T1000 (cell line): ENCODE measurements at places on chromosomes 3 and 15.

DNA sequence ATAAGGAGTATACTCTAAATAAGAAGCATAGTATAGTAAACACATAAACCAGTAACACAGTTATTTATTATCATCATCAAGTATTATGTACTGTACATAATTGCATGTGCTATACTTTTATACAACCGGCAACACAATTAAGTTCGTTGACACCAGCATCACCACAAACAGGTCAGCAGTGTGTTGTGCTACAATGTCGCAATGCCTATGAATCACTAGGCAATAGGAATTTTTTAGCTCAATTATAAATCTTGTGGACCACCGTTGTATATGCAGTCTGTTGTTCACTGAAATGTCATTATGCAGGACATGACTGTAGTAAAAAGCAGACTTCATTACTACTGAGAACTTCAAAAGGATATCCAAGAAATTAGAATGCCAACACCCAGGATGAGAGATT lies 177.0 kb downstream of the PDCD6IP start:
- DNase-seq: no peak

DNA sequence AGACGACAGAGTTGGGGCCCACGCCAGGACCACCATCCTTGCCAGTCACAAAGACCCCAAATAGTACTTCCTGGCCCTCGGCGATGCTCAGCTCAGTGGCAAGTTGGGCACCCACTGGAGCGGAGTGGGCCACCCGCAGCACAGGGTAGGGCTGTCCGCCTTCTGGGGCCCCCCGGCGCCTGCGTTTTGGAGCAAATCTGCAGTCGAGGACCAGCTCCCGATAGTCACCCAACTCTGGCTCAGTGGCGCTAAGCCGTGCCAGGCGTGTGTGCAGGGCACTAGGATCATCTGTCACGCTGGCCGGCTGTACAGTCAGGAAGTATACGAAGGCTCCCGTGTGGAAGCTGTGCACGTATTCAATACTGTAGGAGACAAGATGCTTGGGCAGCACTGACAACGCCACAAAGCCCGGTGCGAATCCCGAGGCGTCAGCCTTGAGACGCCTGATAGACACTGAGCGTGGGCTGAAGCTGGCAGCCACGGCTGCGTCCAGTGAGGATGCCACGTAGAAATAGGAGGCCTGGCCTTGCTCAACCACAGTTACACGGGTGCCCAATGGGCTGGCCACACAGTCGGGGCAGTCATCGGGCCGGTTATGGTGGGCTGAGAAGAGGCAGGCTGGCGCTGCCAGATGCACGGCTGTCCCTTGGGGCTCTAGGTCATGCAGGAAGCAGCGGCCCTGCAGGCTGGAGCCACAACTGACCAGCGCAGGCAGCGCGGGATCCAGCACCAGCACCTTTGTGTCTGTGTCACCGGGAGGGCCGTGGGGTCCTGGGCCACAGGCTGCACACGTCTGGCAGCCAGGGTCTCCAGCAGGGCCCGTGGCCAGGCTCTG lies 945 bp downstream of the MST1R start:
- DNase-seq: no peak

DNA sequence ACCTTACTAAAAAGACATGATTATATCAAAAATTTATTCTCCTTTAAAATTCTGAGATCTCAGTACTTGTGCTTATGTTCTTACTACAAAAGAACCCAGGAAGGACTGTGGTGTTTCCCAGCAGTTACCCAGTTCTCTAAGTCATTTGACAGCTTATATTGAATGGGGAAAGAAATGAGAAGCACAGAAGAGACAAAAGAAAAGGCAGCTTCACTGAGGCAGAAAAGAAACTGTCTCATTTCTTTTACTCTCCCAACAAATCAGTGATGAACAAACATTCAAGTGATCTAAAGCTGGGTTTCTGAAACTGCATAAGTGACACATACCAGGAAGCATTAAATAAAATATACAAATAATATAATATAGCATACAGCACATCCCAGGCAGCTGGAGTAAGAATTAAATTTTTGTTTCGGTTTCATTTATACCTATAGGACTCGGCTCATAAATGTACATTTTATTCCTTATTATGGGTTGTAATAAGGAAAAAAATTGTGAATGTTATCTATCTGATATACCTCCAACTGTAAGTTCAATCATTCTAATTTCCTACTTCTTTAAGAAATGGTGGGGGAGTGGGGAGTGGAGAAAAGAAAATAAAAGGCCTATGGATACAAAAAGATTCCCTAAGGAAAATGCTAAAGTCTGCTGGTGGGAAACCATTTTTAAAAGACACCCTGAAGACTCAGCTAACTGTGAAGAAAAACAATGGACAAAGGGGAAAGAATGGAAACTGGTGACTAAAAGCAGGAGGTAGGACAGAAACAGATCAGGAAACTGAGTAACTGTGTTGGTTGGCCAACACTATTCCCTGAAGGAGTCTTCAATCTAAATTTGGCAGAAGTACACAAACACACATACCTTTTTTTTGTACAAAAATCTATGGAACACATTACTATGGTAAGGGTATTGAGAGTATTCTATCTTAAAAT lies 156.8 kb downstream of the TBC1D5 start:
- DNase-seq: no peak

DNA sequence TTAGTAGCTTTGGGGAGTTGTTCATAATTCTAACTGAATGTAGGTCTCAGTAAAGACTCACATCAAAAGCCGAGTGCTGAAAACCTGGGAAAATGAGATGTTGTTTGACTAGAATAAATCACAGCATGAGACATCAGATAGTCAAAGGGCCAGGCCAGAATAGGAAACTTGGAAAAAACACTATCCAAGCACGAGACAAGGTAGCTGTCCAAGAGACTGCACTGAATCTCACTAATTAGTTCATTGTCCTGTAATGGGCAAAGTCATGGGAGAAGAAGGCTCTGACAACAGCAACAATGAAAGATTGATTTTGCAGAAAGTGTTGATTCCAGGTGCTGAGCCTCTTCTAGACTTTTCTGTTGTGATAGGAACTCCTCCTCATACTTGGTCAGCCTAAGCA lies 314.2 kb downstream of the ROBO1 start:
- no peak for DNase-seq

- peak; percentile 51 for DNase-seq
Observed at GRCh38 chr3:107235928-107236315, 141.3 kb upstream of the CCDC54 start.

DNA sequence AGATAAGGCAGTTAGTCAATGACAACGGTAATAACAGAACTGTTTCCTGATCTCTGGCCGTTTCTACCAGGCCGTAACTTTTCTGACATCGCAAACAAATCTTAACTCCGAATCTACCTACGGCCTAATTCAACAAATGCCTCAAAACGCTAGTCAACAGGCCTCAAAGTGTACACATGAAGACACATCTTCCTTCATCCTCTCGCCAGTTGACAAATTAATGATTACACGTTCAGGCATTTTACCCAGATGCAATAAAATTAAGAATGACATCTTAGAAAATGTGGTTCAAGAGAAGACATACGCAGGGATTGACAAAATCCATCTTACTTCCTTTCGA lies 1.5 kb downstream of the SFMBT1 start:
- DNase-seq: no peak

GRCh38 chr15:59166601-59167265 lies 39.9 kb upstream of the LDHAL6B start:
- DNase-seq: no peak

GRCh38 chr3:27467545-27467944 lies 16.6 kb downstream of the SLC4A7 start:
- DNase-seq: no peak

DNA sequence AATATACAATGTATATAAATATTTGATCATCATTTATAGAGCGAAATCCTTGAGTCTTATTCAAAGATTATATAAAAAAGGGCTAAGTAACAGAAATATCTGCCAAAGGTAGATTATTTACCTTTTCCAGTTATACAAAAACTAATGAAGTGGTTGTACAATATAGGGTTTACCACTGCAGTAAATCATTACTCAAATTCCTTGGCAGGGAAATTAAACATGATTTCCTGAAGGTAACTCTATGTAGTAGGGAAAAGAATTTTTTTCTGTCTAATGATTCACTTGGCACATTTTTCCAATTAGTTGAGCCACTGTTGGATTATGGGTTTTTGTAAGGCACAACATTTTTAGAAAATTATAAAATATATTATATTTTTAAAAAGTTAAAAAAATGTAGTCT lies 129.6 kb downstream of the NR2F2 start:
- no peak for DNase-seq

DNA sequence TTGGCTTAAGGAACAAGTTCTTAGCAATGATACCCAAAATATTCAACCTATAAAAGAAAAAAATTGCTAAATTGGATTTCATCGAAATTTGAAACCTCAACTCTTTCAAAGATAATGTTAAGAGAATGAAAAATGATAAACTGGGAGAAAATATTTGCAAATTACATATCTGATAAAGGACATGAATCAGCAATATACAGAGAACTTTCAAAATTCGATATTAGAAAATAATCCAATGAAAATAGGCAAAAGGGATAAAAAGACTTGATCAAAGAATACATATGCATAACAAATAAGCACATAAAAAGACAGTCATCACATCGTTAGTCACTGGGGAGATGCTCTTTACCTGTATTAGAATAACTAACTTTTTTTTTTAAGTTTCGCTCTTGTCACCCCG lies 73.0 kb upstream of the NEO1 start:
- DNase-seq: no peak

GRCh38 chr3:39559543-39559942 lies 92.1 kb downstream of the MOBP start:
- DNase-seq: no peak

DNA sequence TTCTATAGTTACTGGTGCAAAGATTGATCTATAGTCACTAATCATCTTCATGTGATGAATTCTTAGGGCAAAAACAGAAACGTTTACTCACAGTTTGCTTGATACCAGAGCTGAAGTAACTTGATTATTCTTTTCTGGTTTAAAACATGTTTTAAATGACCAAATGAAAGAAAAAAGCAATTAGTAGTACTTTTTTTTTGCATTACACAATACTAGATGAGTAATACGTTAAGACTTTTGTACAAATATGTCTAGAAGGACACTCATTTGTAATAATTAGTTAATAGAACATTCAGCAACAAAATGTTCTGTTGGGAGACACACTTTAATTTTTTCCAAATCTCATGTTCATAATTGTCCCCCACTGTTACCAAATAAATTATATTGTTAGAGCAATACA lies 523.2 kb downstream of the SOX2 start:
- DNase-seq: no peak

- DNase-seq: no peak
Observed at GRCh38 chr15:43346305-43346704, 15.9 kb upstream of the LCMT2 start.

- DNase-seq: no peak
Observed at GRCh38 chr15:83504365-83504764, 57.2 kb downstream of the SH3GL3 start.
